ENCODE measurements at places on chromosomes 5 and 9.
A peak's percentile ranks its signal among the peaks of the same experiment; 100 is the strongest.

- DNase-seq: no peak
Measured at GRCh38 chr5:142360607-142361120, 35.8 kb upstream of the SPRY4 start.

DNA sequence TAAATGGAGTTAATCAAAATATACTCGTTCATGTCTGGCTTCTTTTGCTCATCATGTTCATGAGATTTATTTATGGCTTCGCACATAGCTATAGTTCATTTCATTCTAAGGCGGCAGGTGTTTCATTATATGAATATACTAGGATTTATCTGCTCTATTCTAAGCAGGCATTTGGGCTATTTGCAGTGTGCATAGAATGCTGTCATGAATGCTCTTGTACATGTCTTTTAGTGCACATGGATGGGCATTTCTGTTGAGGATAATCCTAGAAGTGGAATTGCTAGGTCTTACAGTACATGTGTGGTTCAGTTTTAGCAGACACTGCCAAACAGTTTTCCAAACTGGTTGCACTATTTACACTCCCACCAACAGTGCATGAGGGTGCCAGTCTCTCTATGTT is 285.3 kb upstream of the ADRA1B start:
- no peak for DNase-seq

GRCh38 chr5:56227691-56228090 is 5.4 kb downstream of the ANKRD55 start:
- no peak for DNase-seq

- no peak for DNase-seq
Measured at GRCh38 chr5:144547098-144547499, 376.4 kb downstream of the KCTD16 start.

GRCh38 chr9:93895535-93895934 is 59.6 kb downstream of the BARX1 start:
- no peak for DNase-seq

DNA sequence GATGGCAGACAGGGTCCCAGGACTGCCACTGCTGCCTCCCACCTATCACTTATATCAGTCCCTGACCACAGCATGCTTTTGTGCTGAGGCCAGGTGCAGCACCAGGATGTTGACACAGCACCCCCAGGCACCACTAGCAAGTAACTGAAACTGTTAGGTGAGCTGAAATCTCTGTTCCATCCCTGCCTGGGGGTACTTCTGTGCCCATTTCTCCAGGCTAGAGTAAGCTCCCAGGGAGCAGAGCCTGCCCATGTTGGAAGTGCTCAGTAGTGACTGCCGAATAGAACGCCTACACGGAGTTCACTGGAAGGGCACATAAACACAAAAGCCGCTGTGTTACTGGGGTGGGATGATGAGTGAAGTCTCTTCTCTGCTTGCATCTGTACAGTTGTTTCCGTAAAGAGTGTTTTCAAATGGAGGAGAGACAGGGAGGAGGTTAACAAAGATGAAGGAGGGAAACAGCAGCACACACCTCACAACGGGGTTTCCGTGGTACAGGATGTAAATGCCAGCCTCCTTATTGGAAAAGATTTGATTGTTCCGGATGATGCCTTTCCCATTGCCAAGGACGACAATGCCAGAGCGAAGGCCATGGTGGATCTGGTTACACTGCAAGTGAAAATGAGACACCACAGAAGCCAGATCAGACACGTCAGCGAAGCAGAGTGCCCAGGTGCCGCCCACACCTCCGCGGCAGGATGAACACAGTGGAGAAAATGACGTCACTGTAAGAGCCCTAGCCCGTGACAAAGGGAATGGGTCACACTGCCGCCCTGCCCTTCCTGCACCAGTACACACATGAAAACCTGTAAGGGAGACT is 43.1 kb downstream of the POLR1E start:
- DNase-seq: peak; percentile 61

- DNase-seq: no peak
Measured at GRCh38 chr5:66415208-66415607, 181.0 kb upstream of the MAST4 start.

DNA sequence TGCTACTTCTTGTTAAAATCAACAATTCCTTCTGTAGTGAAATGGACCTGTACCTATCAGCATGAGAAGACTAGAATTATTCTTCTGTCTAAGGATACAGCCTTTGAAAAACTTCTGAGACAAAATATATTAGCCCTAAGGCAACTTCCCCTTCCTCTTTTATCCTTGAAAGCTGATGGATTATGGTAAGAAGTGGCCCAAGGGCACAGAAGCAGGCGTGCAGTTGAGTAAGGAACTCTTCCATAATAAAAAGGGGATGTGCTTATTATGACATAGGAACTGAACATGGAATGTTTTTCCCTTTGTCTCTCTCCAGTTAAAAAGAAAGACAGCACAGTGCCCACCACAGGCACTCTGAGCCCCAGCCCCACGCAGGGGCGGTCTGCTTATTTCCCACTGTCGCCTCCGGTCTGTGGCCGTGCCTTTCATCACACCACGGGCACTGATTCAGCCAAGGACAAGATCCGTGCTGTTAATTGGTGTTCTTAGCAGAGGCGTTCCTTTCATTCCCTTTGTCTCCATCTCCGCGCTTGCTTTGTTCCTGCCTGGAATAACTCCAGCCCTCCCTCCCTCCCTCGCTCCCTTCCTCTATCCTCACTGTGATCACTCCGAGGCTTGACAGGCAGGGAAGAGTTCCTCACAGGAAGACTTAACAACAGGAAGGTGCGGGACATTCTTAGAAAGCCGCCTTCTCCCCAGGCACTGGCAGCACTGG is 135.9 kb upstream of the OTULINL start:
- DNase-seq: no peak

DNA sequence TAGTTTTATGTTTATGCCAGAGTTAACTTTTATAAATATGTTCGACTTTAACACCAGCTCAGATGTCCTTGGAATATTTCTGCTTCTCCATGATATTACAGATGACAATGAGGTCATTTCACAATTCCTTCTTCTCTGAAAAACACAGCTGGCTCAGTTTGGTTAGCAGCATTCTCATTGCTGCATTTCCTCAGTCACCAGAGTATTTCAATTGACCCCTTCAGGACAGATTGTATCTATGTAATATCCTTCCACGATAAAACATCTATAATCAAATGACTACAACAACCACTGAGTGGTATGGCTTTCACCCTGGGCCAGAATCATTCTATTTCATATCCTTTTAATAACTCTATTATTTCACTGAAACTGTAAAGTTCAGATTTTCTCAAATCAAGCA is 148.7 kb downstream of the OXCT1 start:
- no peak for DNase-seq

DNA sequence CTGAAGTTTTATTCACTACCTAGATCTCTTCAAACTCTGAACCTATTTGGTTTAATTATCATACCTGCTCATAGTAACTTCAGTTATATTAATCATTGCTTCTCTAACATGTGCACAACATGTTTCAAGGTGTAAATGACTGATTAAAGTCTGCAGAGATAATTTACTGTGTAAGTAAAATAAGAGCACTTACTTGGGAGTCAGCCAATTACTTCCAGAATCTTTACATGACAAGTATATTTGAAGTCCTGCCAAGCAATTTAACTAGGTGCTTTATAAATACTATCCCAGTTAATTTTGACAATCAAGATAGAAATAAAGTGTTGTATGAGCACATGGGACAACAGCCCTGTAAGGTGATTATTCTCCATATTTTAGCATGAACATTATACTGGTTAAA is 109.9 kb downstream of the RFX3 start:
- DNase-seq: no peak

GRCh38 chr5:165139721-165140120 is 1634.3 kb downstream of the MAT2B start:
- DNase-seq: no peak

DNA sequence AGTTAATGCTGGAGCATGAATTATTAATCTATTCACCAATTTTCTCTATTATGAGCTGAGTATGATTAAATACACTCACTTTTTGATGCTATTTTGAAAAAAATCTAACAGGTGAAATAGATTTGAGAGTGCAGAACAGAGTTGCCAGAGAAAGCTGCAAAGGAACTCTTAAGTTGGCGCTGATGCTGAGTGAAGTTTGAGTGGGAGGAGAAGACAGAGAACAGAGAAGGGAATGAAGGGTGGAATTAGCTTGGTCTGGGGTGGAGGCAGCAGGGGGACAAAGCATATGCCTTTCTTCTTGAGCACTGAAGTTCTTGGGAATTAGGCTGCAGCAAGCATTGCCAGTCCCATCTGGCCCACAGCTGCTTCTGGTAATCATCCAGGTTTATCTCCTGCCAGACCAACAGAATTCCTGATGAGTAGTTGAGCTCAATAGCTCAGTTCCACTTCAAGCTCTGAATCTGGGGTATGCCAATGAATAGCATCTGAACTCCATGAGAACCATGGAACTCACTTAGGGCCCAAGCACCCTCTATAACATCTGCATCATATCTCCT is 290.1 kb downstream of the HINT1 start:
- no peak for DNase-seq

DNA sequence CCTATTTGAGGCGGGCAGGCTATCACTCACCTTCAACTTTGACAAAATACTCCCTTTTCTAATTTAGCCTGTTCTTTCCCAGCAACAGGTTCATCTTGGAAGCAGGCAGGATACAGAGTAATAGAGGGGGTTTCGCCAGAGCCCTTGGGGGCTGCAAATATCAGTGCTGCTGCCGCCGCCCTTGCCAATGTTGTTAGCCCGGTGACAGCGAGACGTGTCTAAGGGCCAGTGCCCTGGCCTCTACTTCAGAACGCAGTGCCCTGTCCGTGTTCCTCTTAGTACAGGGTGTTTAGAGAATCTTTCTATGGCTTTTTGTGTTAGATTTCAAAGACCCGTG is 703 bp downstream of the FAM120AOS start:
- DNase-seq: no peak

DNA sequence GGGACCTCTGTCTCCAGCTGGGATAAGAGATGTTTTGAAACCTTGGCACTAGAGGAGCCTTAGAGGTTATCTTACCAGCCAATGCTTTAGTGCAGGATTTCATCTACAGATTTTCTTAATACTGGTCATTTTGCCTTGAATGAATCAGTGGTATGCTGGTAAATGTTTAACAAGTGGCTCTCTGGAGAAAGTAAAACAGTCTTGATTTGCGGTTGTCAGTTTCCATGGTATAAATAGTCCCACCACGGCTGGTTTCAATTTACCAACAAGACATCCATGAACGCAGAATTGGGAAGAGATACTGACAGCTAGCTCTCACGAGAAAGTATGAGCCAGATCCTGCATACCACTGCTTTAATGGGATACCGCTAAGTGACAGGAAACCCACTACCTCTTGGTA is 56.7 kb upstream of the CXCL14 start:
- no peak for DNase-seq

- no peak for DNase-seq
Measured at GRCh38 chr9:127104581-127105311, 17.7 kb downstream of the ANGPTL2 start.

GRCh38 chr5:9340085-9340484 is 205.8 kb downstream of the SEMA5A start:
- no peak for DNase-seq

GRCh38 chr5:35776757-35777156 is 79.9 kb upstream of the IL7R start:
- no peak for DNase-seq

DNA sequence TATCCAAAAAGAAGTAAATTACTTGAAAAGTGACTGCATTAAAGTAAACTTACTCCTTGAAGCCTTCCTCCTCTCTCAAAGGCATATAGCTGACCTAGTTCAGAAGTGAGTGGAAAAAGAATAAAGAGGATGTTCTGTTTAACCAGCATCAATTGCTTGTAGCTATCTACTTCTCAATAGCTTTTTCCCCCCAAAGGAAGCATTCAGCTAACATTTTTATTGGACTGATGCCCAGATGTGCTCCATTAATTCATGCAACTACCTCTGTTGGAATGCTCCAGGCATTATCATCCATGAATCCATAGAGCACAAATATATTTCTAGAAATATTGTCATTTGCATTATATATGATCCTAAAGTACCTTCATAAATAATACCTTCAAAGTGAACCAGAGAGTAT is 132.8 kb downstream of the RASEF start:
- no peak for DNase-seq

DNA sequence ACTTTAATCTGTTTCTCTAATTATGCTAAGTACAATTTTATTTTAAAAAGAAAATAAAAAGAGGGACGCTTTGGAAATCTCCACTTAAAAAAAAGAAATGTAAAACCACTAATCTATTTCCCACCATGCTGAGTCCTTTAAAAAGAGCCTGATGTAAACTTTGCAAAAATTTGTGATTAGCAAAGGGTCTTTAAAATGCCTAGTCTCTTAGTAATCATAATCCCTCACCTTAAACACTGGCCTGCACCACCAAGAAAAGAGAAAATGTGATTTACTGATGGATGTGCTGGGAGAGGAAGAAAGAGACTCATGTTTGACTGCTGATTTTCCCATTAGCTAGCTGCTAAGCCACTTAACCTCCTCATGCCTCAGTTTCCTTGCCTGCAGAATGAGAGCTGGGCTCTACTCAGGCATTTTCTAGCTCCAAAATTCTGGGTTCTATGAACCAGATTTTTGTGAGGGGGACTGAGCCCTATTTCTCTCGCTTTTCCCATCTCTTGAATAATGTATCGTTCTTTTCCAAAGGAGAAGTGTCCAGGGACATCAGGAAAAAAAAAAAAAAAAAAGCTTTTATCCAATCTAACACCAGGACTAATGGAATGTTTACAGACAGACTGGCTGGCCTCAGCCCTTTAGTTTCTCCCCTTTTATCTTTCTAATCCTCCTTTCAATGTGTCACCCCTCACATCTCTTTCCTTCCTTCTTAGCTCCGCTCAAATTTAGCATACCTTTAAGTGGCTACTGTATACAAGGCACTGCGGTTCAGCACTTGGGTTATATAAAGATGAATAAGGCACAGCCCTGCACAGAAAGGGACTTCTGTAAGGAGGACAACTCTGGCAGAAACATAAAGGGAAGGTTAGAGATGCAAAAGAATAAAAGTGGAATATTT is 312.4 kb downstream of the ARL15 start:
- no peak for DNase-seq

DNA sequence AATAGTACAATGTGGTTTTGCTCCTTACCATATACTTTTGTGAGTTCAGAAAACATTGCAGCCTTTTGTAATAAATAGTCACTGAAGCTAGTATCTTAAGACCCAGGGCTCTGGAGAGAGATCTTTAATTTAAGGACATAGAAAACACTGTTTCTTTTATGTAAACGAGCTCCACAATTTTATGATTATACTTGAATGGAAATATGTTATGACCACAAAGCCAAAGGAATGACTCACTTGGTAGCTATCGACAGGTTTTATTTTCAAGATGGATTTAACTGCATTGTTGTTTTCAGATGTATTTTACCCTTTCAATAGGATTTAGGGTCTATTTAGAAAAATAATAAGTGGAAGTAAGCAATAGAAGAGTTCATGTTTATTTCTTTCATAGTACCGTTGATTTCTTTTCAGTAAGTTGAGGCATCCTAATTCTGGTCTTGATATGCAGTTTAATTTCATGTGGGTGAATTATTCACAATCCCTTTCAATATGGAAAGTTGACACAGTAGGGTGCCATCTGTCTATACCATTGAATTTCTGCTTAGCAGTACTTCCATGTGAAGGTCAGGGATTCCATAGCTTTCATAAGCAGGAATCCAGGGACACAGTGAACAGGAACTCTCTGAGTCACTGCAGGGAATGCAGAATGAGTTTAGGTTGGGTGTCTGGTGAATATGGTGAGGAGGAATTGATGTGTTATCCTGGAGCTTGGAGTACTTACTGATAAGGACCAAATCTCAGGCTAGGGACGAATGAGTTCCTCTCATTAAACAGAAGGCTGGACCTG is 157.6 kb downstream of the CD180 start:
- DNase-seq: no peak

Measured in GM06990 (cell line).